ENCODE measurements at places on chromosomes 3 and 15.
A peak's percentile ranks its signal among the peaks of the same experiment; 100 is the strongest.

GRCh38 chr3:172465281-172465680 lies 17.0 kb upstream of the GHSR start:
- DNase-seq: no peak

DNA sequence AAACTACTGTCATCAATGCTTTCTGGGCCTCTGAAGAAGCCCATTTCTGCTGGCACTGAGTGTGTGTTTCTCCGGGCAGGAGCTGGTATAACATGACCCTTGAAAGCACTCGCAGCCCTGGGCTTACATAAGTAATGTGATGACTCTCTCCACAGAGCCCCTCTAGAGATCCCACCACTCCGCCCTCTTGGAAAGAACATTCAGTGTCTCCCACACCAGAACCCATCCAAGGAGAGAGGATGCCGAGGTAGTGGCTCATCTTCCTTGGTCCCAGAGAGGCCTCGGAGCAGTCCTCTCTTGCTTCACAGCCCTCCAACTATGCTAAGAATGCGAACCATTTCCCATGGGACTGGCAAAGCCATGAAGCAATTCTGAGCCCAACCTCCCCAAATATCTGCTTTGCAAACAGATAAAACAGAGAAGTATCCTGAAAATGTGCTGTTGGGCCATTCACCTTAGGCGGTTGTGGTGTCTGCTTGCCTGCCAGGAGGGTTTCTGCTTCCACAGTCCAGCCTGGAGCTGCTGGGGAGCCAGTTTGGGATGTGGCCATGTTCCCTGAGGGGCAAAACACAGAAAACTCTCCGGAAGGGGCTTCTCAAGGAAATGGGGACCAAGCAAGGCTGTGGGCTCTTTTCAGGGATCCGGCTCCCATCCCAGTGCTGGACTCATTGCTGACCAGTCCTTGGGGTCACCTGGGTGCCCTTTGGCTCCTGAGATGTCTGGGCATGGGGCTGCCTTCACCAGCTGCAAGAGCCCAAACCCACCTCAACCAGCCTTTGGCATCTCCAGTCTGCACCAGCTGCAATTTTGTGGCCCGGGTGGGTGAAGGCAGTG lies 47.3 kb downstream of the AMOTL2 start:
- peak; percentile 99 for DNase-seq

DNA sequence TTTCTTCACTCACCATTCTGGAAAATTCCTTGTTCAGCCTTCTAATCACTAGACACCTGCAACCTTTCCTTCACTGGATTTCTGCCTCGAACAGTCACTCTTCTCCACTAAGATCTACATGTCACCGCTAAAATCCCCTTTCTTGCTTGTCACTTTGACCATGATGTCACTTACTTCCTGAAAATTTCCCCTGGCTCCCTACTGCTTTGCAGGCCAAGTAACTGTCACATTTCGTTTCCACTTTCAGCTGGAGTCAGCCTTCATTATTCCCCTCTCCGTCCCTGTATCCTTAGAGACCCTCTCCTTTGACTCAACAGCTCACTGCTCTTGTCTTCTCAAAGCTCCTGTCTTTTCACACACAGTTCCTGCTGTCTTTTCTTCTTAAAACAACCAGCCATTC lies 15.9 kb downstream of the CHL1 start:
- DNase-seq: no peak

GRCh38 chr3:42013691-42014457 lies 52.0 kb upstream of the ULK4 start:
- DNase-seq: no peak

DNA sequence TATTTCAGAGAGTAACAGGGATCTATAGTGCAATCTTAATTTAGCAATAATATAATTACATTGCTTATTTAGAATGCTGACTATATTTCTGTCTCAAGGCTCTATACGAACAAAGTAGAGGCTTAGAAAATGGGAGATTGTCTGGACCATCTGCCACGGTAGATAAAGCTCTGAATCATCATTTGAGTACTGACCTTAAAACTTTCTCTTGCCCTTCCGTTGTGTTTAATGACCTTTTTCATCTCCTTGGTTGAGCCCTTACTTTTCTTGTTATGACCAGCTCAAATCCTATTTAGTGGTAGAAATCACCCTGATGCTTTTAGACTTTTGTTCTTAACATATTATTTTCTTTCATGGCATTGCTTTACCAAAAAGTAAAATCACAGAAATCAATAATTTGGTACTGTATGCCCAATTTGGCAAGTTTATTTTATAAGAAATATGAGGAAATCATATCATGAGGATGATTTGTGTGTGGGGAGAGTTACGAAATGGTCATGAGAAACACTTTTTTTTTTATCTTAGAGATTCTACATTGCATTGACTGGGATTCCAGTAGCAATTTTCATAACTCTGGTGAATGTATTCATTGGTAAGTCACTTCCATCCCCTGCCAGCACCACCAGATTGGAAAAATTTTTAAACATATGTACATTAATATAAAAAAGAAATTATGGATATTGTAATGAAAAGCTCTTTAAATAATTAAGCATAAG lies 11.0 kb downstream of the NDUFB5 start:
- no peak for DNase-seq

DNA sequence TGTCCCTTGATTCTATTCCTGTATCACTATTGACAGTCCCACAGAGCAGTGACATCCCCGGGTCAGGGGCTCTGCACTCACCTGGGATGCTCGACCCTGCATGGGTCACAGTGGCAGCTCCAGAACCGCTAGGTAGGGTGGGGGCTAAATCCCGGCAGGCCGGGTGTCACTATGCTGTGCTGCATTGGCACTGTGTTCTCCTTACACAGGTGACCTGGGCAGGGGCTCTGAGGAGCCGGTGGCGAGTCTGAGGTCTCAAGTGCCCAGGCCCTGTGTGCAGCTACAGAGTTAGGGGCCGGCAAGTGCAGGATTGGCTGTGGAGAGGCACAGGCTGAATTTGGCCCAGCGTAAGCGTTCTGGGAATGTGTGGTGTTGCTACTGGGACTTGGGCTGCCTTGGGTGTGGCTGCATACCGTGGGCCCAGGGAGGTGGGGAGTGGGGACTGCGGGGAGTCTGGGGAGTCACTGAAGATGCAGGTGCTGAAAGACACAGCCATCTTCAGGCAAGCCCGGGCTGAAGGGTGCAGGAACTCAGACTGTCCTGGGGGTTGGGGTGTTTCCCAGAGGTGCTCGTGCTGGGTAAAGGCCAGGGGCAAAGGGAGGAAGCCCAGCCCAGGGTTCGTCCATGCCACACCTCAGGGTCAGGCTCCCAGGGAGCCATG lies 102.6 kb upstream of the PRR20G start:
- DNase-seq: no peak

- DNase-seq: no peak
Observed at GRCh38 chr3:135460273-135460672, 505.3 kb upstream of the PPP2R3A start.

DNA sequence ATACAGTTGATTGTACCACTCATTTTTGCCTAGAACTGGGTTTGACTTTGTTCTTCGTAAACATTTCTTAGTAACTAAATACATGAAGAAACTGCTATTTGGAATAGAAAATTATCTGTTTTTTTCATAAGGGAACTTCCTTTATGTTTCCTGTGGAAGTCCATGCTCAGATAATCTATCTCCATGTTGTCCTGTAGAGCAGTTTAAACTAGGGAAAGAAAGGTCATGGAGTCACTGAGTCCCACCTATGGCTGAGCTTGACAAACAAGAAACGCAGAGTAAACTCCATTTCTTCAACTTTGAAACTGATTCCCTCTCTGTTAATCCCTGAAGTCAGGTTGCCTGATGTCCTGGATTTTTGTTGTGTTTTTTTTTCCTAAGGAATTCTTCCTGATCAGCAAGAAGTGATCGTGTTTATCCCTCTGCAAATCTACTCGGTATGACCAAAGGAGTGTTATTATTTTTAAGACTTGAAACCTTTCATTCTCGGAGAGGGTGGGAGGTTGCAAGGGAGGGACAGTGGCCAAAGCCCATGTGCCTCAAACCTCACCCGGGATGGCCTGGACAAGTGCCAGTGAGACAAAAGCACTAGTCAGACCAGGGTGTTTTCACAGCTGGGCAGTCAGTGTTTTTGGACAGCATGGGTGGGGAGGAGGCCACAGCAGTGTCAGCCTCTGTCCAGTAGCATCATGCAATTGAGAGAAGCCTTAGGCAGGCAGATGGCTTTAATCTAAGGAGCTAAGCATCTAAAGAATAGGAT lies 129.8 kb upstream of the PHLDB2 start:
- no peak for DNase-seq

DNA sequence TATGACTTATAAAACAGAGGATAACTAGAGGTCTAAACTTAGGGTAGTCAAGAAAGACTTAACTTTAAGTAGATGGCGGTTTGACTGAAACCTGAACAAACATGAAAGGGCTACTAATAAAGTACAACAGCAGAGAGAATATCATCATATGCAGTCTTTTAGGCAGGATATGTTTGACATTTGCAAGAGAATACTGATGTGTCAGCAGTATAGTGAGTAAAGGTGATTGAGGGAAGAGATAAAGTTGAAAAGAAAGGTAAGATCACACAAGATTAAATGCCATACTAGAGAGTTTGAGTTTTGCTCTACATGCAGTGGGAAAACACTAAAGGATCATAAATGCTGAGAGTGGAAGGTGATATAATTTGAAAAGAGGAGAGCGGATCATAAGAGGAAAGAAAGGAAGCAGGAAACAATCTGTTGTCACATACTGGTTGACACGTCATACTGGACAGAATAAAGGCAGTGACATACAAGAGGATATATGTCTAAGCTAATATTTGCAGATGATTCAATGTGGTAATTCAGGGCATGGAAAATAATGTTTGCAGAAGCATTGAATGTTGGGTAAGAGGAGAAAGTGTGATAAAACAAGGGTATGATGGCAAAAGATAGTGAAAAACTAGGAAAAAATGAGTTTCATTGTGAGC lies 223.0 kb downstream of the EPHA6 start:
- no peak for DNase-seq

- no peak for DNase-seq
Observed at GRCh38 chr15:75725719-75726607, 13.3 kb upstream of the CSPG4 start.

DNA sequence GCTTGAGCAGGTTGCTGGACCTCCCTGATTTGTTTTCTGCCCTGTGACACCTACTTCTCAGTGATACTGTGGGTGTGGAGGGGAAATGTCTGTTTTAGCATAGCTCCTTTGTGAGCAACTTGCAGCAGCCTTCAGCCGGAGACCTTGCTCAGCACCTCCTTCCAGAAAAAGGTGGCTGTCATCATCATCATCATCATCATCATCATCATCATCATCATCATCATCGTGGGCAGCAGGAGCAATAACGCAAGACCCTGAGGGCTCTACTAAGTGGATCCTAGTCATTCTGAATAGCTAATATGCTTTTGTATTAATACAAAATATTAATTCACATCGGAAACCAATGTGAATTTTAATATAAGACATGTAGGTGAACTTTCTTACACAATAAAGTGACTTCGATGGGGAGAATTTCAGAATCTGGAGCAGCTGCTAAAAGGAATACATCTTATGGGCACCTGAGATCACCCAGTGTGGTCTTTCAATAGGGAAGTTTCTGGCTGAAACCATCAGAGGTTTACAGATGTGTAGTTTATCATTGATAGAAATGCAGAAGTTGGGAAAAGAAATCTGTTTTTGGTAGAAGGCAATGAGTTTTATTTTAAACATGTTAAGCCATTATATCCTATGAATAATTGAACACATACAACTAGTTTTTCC lies 8.6 kb downstream of the GABRR3 start:
- DNase-seq: no peak

DNA sequence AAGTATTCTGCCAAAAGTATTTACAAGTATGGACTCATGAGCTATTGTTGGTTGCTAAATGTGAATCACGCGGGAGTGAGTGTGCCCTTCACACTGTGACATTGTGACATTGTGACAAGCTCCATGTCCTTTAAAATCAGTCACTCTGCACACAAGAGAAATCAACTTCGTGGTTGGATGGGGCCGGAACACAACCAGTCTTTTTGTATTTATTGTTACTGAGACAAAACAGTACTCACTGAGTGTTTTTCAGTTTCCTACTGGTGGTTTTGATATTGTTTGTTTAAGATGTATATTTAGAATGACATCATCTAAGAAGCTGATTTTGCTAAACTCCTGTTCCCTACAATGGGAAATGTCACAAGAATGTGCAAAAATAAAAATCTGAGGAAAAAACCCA lies 30.3 kb downstream of the SYNM start:
- no peak for DNase-seq

DNA sequence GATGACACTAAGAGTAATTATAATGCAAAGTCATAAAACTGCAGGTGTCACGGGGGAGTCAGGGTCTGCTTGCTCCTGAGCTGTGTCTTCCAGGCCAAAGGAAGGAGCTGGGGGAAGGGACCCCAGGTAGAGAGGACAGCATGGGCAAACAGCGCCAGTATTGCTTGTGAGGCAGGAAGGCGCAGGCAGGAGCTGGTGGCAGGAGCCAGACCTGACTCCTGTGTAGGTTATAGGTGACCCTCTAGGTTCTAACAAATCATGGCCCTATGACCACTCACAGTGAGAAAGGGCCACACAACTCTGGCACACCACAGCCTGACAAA lies 1.9 kb downstream of the CISH start:
- DNase-seq: no peak

DNA sequence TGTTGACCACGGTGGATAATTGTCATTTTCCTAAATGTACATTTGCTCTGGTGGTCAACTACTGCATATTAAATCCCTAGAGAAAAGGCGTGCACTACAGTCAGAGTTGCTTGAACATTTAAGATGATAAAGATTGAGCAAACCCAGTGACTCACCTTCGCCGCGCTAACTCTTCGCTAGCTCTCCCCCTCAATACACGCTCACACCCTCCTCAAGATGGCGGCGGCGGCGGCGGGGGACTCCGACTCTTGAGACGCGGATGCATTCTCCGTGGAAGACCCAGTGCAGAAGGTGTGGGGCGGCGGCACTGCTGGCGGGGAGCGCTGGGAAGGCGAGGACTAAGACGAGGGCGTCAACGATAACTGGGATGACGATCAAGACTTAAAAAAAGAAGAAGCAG lies 79.8 kb upstream of the PFN2 start:
- DNase-seq: no peak

DNA sequence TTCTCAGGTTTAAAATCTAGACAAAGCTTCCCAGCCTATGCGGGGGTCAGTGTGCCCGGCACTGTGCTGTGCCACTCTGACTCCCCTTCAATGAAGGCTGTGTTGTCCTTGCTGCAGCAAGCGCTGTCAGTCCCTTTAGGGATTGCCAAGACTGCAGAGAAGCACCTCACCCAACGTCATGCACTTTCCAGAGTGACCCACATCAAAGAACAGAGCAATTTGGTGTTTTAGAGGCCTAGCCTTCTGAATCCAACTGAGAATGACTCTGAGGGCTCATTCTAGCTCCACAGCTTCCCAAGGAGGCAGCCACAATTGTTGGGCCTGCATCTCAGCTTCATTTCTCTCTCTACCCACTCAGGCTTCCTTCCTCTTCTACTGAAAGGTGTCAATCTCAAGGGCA lies 26.4 kb downstream of the SLC9A9 start:
- DNase-seq: no peak

Measured in fibroblast of skin of left biceps (primary cell).